Tibial nerve (tissue), 4 donors: ENCODE measurements at places on chromosomes 3 and 15. TPM values are rescaled to one million over a fixed set of nuclear protein-coding genes. Genes with fewer than 3 reads are reported as not detected.

GRCh38 chr15:75195122-75195765, 6.4 kb upstream of the C15orf39 start:
- no peak overlapping the region for H3K27ac ChIP-seq
- no peaks in the 10 kb centered on the region for H3K36me3 ChIP-seq
- H3K4me1 ChIP-seq = no peaks in the 10 kb centered on the region
- DNase-seq = no peak
- no peak overlapping the region for H3K4me3 ChIP-seq

GRCh38 chr15:69568173-69569009, 115.8 kb downstream of the RPLP1 start:
- no peak overlapping the region for H3K4me3 ChIP-seq
- no peaks in the 10 kb centered on the region for H3K27me3 ChIP-seq
- no peak overlapping the region for H3K27ac ChIP-seq
- H3K36me3 ChIP-seq = no peaks in the 10 kb centered on the region

GRCh38 chr3:64539451-64540196, 148.2 kb downstream of the ADAMTS9 start:
- no peak overlapping the region for H3K4me3 ChIP-seq
- H3K27ac ChIP-seq = peak overlapping the region; percentile 46
- DNase-seq = no peak
- no peaks in the 10 kb centered on the region for H3K36me3 ChIP-seq
- H3K27me3 ChIP-seq = no peaks in the 10 kb centered on the region

GRCh38 chr15:98506711-98507110, 141.6 kb upstream of the IGF1R start:
- no peak overlapping the region for H3K27ac ChIP-seq
- no peaks in the 10 kb centered on the region for H3K36me3 ChIP-seq
- no peaks in the 10 kb centered on the region for H3K4me1 ChIP-seq
- no peak overlapping the region for H3K4me3 ChIP-seq
- DNase-seq = no peak

SSUH2 gene
- total RNA-seq = 0.42 TPM

KLHL25 gene
- total RNA-seq = 10.7 TPM

DNAJC17 gene
- total RNA-seq = 33.9 TPM

SYNPR gene
- not detected for total RNA-seq
